Activated CD8-positive, alpha-beta T cell treated with anti-CD3 and anti-CD28 coated beads, Interleukin-2, amount 10 ng/mL, durations not matched to agents 7 days and 5 days (primary cell): ENCODE measurements at places on chromosomes 11 and 22. TPM values are rescaled to one million over a fixed set of nuclear protein-coding genes. Genes with fewer than 3 reads are reported as not detected.
A peak's percentile ranks its signal among the peaks of the same experiment; 100 is the strongest.

Gene PAMR1
- total RNA-seq = not detected

DNA sequence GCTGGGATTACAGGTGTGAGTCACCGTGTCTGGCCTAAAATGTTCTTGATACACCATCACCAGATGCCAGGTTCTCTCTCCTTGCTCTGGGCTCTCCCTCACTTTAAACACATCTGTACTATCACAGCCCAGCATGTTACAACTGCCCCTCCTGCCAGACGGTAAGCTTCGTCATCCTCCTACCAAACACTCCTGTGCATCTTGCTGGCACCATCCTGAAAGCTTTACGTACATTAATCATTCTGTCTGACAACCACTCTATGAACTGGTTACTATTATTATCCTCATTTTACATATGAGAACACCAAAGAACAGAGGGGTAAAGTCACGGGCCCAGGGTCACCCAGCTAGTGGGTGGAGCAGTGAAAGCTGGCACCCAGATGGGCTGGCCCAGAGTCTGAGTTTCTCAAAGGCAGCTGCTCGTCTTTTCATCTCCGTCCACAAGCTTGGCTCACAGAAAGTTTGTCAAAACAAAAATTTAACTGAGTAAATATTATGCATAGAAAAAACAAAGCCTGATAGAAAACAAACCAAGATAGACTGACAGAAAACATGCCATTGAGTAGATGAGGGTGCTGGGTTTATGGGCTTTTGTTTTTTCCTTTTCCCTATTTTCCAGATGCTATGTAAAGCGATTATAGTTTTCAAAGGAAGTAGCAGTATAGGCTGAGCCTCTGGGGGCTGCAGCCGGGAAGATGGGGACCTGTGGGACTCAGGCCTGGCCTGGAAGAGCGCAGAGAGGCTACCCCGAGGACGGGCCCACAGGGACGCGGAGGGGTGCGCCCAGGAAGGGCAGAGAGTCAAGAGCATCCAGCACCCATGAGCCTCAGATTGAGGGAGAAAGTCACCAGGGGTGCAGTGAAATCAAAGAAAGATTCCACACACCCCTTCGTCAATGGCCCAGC lies 9.5 kb downstream of the PLA2G6 start:
- DNase-seq = no peak

Gene C11orf54
- 19.3 TPM for total RNA-seq

Gene CLCF1
- 0.50 TPM for total RNA-seq

- no peak for DNase-seq
Measured at GRCh38 chr11:36500315-36500721, 9.8 kb downstream of the TRAF6 start.

GRCh38 chr22:26597026-26597425 lies 7.1 kb upstream of the TPST2 start:
- peak; percentile 60 for DNase-seq

DNA sequence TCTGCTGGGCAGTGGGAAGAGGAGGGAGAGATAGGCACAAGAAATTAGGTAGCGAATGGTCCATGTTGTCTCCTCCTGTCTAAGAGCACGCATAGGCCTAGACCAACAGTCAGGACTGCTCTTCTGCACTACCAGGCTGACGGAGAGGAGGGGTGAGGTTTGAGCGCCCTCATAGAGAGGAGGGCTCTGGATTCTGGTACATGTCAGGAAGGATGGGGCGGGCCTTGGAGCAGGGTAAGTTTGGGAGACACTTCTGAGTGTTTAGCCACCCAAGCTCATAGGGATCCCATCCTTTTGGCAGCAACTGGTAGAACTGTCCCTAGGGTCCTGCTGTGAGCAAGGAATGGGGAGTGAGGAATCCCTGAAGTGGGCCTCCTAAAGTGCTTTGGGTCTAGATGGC lies 60.4 kb downstream of the KCNC1 start:
- no peak for DNase-seq

Gene CD82
- 72.9 TPM for total RNA-seq

- no peak for DNase-seq
Measured at GRCh38 chr22:46185283-46185682, 35.0 kb downstream of the PPARA start.

- no peak for DNase-seq
Measured at GRCh38 chr22:33465554-33465953, 407.4 kb upstream of the SYN3 start.

- DNase-seq = no peak
Measured at GRCh38 chr11:66849501-66850234, 6.4 kb downstream of the RCE1 start.

- no peak for DNase-seq
Measured at GRCh38 chr11:89235976-89236375, 58.3 kb downstream of the TYR start.

DNA sequence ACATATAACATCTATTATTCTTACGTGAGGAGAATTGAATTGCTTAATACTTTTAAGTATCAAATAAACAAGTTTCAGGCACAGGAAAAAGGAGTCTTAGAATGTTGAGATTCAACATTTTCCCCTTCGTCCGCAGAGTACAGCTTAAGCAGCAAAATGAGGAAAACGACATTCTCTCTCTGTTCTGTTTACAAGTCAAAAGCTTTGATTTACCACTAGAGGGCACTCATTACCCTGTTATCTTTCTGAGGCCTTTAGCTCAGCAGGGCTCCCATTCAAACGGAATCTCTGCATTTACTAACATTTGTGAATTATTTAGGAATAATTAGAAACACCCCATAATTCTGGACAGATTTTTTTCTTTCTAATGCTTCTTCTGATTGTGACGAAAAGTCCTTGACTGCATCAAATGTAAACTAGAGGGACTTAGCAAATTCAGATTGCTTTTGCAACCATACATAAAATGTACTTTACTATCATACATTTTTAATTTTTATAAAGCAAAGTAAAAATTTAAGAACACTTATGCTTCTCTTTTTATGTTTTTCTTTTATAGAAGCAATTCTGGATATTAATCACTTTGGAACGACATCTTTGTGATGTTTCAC lies 75.0 kb downstream of the JRKL start:
- no peak for DNase-seq

Gene RHOD
- total RNA-seq = not detected

Gene ANGPTL5
- not detected for total RNA-seq

DNA sequence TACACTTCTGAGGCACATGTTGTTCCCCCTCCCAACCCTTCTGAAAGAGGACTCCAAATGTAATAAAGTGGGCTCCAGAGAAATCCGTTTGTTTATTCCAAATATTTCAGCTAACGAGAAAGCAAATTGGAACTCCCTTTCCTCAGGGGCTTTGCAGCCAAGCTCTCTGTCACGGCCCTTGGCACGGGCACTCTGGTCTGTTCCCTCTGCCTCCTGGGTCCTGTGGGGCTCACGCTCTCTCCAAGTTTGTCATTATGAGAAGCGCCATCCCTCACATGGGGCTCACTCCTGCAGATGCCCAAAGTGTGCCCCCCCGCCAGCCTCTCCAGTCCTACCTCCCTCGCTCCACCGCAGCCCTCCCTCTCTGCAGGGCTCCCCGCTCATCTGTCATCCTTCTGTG lies 125.4 kb upstream of the POU2AF2 start:
- no peak for DNase-seq

DNA sequence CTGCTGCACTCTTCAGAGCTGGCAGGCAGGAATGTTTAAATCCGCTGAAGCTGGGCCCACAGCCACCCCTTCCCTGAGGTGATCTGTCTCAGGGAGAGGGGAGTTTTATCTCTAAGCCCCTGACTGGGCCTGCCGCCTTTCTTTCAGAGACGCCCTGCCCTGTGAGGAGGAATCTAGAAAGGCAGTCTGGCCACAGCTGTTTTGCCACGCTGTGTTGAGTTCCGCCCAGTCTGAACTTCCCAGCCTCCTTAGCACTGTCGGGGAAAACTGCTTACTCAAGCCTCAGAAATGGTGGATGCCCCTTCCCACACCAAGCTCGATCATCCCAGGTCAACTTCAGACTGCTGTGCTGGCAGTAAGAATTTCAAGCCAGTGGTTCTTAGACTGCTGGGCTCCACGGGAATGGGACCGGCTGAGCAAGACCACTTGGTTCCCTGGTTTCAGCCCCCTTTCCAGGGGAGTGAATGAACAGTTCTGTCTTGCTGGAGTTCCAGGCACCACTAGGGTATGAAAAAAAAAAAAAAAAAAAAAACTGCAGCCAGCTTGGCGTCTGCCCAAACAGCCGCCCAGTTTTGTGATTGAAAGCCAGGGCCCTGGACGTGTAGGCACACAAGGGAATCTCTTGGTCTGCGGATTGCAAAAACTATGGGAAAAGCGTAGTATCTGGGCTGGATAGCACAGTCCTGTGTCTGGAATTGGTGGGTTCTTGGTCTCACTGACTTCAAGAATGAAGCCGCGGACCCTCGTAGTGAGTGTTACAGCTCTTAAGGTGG lies 127.4 kb downstream of the SPON1 start:
- no peak for DNase-seq

DNA sequence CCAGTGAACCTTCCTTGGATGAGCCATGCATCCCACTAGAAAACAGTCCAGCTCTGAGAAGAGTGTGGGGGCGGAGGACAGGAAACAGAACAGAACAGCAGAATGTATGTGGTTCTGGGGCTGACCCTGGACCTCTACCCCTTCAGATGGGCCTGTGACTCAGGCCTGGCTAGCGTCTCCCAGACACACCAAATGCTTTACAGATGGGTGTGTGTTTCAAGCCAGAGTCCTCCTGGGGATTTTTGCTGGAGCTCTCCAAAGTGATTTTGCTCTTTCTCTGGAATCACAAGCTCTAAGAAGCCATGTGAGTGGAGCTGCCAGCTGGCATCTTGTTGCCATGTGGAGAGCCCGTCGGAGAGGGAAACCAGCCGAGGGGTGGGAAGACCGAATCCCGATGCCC lies 13.2 kb upstream of the C1QTNF4 start:
- no peak for DNase-seq

GRCh38 chr11:109300211-109300610 lies 121.8 kb upstream of the C11orf87 start:
- DNase-seq = no peak

Gene SLC1A2
- total RNA-seq = not detected

GRCh38 chr22:49329636-49330035 lies 498.0 kb downstream of the BRD1 start:
- DNase-seq = no peak

DNA sequence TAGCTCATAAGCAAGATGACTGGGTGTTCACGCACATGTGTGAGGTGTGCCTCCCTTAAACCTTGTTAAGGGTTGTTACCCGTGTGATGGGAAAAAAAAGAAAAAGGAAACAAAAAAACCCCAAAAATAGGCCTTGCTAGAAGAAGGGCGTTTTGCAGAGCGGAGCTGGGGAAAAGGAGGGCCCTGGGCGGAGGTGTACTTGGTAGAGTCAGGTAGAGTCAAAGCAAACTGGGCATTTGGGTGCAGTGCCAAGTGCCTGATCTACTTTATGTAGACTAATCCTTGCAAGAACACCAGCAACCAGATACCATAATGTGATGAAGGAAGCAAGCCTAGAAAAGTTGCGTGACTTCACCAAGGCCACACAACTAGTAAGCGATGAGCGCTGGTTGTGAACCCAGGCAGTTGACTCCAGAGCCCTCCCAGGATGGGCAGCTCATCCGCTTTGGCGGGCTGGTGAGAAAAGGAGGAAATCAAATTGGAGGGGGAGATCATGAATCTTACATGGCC lies 1.2 kb upstream of the TIRAP start:
- no peak for DNase-seq
